ENCODE measurements at places on chromosomes 2 and 18. TPM values are rescaled to one million over a fixed set of nuclear protein-coding genes. Genes with fewer than 3 reads are reported as not detected.

GRCh38 chr2:238350150-238350897 lies 30.0 kb downstream of the TRAF3IP1 start:
- no peaks in the 10 kb centered on the region for H3K36me3 ChIP-seq
- DNase-seq, result no peak
- H3K27ac ChIP-seq, result no peak overlapping the region
- H3K27me3 ChIP-seq, result no peaks in the 10 kb centered on the region
- no peak overlapping the region for H3K4me3 ChIP-seq
- no peaks in the 10 kb centered on the region for H3K4me1 ChIP-seq

DNA sequence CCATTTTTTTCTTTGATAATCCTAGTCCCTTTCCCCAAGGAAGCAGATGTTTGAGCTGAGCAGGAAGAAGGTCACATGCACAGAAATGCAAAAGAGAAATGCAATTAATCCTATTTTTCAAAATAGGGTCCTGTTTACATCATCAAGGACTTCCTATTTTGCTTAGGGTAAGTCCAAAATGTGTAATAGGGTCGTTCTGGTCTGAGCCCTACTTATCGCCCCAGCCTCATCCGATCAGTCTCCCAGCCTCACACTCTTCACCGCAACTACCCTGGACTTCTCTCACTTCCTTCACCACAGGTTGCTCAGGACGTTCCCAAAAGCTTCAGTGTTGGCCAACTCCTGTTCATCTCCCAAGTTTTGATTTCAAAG lies 32.8 kb downstream of the FOSL2 start:
- DNase-seq, result no peak
- H3K27me3 ChIP-seq, result no peaks in the 10 kb centered on the region
- no peaks in the 10 kb centered on the region for H3K36me3 ChIP-seq
- peak overlapping the region; percentile 67 for H3K27ac ChIP-seq

GRCh38 chr18:27666016-27666415 lies 480.9 kb upstream of the CHST9 start:
- no peak overlapping the region for H3K4me3 ChIP-seq
- H3K36me3 ChIP-seq, result no peaks in the 10 kb centered on the region
- no peaks in the 10 kb centered on the region for H3K27me3 ChIP-seq
- H3K4me1 ChIP-seq, result no peaks in the 10 kb centered on the region
- DNase-seq, result no peak

Gene SLC5A6
- total RNA-seq, result 35.2 TPM

Gene ESCO1
- total RNA-seq, result 16.9 TPM

- H3K27me3 ChIP-seq, result no peaks in the 10 kb centered on the region
- H3K4me3 ChIP-seq, result no peak overlapping the region
- DNase-seq, result no peak
- no peak overlapping the region for H3K27ac ChIP-seq
Observed at GRCh38 chr18:51153659-51154371, 43.7 kb downstream of the MEX3C start.

- H3K4me3 ChIP-seq, result no peak overlapping the region
- H3K4me1 ChIP-seq, result peaks cover 1% of the 10 kb centered on the region
- H3K27me3 ChIP-seq, result no peaks in the 10 kb centered on the region
- DNase-seq, result no peak
Observed at GRCh38 chr2:236120141-236120601, 48.0 kb downstream of the GBX2 start.

DNA sequence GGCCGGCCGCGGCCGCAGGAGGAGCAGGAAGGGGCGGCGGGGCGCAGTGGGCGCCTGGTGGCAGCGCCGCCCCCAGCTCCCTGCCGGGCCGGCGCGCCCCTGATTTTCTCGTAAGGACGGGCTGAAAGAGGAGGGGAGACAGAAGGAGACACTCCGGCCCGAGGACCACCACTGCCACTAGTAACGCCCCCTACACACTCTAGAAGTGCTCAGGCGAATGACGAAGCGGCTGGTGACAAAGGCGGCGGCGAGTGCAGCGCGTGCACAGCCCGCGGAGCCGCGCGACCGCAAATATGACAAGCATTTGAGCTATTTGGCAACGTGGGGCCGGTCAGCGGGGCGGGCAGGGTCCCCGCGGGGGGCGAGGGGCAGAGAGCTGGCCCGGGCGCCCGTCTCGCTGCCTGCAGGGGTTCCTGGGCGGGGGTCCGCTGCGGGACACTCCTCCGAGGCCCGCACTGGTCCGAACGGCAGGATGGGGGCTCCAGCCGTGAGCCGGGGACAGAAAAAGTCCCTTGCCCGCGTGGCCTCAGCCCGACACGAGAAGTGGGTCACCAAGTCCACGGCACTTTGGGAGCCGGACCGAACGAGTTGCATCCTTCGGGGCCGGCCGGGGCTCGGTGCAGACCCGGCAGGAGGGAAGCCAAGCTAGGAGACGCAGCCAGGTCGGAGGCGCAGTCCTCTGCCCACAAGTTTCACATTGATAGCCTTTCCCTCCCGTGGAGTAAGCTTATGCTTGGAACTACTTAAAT lies 524 bp upstream of the SERTAD2 start:
- H3K36me3 ChIP-seq, result no peaks in the 10 kb centered on the region
- DNase-seq, result peak; percentile 71
- H3K4me3 ChIP-seq, result peak overlapping the region; percentile 85
- H3K27ac ChIP-seq, result peak overlapping the region; percentile 93

GRCh38 chr18:35239314-35239713 lies 1.5 kb upstream of the ZNF397 start:
- no peak overlapping the region for H3K27ac ChIP-seq
- H3K27me3 ChIP-seq, result no peaks in the 10 kb centered on the region
- H3K4me1 ChIP-seq, result peaks cover 3% of the 10 kb centered on the region
- no peaks in the 10 kb centered on the region for H3K36me3 ChIP-seq

Gene REG1B
- total RNA-seq, result not detected

Gene REEP1
- total RNA-seq, result 2.0 TPM

Gene ABCB11
- not detected for total RNA-seq

GRCh38 chr2:142997231-142997630 lies 119.8 kb downstream of the KYNU start:
- H3K27me3 ChIP-seq, result no peaks in the 10 kb centered on the region
- H3K4me1 ChIP-seq, result no peaks in the 10 kb centered on the region
- no peak overlapping the region for H3K27ac ChIP-seq
- no peaks in the 10 kb centered on the region for H3K36me3 ChIP-seq

DNA sequence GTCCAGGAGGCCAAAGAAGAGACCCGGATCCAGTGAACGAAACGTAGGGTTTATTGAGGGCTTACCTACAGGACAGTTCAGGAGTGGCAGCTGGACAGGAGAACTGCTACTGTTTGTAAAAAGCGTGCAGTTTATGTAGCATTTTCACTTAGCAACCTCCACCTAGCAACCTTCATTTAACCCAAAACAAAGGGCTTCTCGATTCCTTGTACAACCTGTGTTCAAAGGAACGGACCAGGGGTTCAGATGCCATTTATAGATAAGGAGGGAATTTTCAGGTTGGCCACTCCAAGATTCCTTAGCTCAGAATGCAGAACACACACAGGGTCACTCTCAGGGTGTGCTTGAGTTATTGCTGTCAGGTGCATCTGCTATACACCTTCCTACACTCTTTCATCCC lies 65.1 kb upstream of the YWHAQ start:
- H3K27me3 ChIP-seq, result no peaks in the 10 kb centered on the region
- no peak for DNase-seq
- no peak overlapping the region for H3K4me3 ChIP-seq
- no peaks in the 10 kb centered on the region for H3K36me3 ChIP-seq

Gene AOX1
- 59.9 TPM for total RNA-seq

- H3K27ac ChIP-seq, result no peak overlapping the region
- no peak for DNase-seq
- no peaks in the 10 kb centered on the region for H3K4me1 ChIP-seq
- H3K4me3 ChIP-seq, result no peak overlapping the region
Observed at GRCh38 chr2:159298967-159299366, 12.5 kb upstream of the WDSUB1 start.

- no peak overlapping the region for H3K4me3 ChIP-seq
- H3K27ac ChIP-seq, result no peak overlapping the region
- no peaks in the 10 kb centered on the region for H3K27me3 ChIP-seq
- no peak for DNase-seq
Observed at GRCh38 chr2:231032575-231033140, 4.7 kb upstream of the C2orf72 start.

Gene TTN
- 12.9 TPM for total RNA-seq

DNA sequence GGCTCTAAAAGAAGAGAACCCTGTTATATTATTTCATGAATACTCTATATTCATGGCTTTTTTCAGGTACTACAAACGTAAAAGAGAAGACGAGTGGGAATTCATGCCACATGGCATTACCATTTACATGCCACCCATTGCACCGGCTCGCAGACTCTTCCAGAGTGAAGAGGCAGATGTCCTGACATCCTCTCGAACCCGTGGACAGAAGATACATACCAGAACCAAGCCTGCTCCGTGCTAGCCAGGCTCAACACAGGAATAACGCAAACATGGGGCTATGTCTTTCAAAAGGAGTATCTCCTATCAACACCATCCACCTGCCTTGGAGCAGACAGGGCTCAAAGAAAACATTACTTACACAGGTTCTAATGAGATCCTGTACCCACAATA lies 168.8 kb downstream of the THADA start:
- no peaks in the 10 kb centered on the region for H3K36me3 ChIP-seq
- H3K27me3 ChIP-seq, result no peaks in the 10 kb centered on the region
- H3K4me3 ChIP-seq, result no peak overlapping the region
- H3K27ac ChIP-seq, result no peak overlapping the region
- DNase-seq, result no peak
- peaks cover 7% of the 10 kb centered on the region for H3K4me1 ChIP-seq

- H3K27ac ChIP-seq, result no peak overlapping the region
- H3K4me3 ChIP-seq, result no peak overlapping the region
- DNase-seq, result no peak
- peaks cover 2% of the 10 kb centered on the region for H3K4me1 ChIP-seq
- no peaks in the 10 kb centered on the region for H3K27me3 ChIP-seq
Observed at GRCh38 chr2:144277622-144278354, 242.1 kb downstream of the ZEB2 start.

GRCh38 chr2:127498386-127498785 lies 27.9 kb downstream of the IWS1 start:
- no peak overlapping the region for H3K4me3 ChIP-seq
- H3K27me3 ChIP-seq, result no peaks in the 10 kb centered on the region

Gene CD28
- 2.6 TPM for total RNA-seq

Gene CAPN14
- not detected for total RNA-seq

Gene SERPINB11
- not detected for total RNA-seq

DNA sequence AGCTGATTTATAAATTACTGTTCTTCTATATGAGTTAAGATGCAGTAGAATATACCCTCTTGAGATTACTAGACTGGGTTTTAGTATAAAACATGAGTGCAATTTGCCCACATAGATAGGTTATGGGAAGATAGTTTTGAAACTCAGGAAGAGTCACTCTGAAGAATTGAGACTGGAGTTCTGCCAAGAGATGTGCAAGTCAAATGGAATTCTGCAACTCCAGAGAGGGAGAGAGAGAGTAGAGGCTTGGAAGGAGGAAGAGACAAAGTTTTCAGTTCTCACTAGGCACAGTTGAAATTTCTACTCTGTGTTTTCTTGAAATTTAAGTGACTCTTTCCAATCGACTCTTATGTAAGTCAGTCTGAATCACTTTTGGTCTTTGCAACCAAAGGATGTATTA lies 878.8 kb downstream of the TSN start:
- no peak overlapping the region for H3K27ac ChIP-seq
- H3K36me3 ChIP-seq, result no peaks in the 10 kb centered on the region
- no peaks in the 10 kb centered on the region for H3K27me3 ChIP-seq
- no peaks in the 10 kb centered on the region for H3K4me1 ChIP-seq
- no peak overlapping the region for H3K4me3 ChIP-seq

Gene STARD6
- not detected for total RNA-seq

Gene TTLL4
- total RNA-seq, result 14.9 TPM
